DND-41 (cell line): ENCODE measurements at places on chromosomes 1 and 21.

DNA sequence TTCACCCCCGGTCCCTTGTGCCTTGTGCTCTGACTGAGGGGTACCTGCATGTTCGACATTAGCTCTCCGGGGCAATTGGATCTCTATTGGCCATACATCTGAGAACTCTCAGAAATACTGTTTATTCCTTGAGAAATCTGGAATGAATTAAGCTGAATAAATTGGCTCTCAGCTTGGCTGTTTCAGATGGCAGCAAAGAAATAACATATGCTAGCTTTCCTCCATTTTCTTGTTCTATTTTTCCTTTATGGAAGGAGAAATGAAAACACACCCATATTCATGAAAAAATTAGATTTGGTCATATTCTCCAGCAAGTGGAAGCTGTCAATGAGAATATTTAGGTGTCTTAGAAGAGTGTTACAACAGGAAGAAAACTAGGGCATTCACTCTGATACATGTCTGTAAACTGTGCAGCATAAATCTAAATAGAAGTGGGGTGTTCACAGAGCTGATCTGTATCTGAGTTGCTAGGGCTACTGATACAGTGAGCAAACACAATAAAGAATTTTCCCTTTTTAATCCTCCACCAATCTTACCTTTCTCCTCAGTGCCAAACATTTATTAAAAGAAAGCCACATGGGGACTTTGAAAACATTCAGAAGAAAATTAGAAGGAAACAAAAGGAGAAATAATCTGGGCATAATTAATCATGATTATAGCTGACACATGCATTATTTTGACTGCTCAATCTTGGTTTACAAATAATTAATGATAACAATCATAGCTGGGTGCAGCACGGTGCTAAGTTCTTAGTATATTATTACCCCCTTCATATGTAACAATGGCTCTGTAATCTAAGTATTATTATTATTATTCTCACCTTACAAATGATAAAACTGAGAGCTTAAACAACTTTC lies 671.9 kb upstream of the USP24 start:
- H3K27me3 ChIP-seq, result no peaks in the 10 kb centered on the region
- H3K27ac ChIP-seq, result no peak overlapping the region
- H3K4me1 ChIP-seq, result no peaks in the 10 kb centered on the region
- no peak overlapping the region for H3K4me3 ChIP-seq
- DNase-seq, result no peak

DNA sequence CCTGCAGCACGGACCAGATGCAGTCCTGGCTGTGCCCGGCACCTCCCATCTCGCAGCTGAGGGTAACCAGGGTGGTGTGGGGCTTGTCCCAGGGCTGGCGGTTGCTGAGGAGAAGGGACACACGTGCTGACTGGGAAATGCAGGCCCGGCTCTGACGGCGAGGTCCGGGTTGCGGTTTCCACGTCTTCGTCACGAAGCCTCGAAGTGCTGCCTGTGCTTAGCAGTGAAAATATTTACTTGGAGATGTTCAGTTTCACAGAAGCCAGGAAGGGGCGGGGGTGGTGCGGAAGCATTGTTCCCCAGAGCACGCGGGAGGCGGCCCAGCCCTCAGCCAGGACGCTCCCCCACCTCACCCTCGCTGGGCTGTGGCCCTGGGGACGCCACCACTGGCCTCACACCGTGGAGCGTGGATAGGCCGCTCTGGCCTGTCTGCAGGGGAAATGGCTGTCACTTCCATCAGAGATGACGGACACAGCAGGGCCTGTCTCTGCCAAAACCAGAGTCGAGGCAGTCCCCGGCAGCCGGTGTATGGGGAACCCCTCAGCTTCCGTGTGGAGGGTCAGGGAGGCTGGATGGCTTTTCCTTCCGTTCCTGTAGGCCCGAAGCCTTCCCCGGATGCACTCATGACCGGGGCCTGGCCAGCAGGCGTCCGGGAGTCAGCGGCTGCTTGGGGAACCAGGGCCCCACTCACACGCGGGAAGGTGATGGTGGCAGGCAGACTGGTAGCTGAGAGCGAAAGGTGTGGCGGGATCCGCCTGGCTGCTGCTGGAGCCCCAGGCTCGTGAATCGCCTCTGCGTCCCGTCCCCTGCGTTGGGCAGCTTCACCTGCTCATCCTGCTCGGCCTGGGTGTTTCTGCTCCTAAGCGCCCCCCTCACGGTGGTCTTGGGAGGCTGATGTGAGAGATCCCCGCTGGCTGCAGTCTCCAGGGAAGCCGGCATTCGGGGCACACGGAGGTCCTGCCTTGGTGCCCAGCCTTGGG lies 14.7 kb upstream of the POFUT2 start:
- no peaks in the 10 kb centered on the region for H3K36me3 ChIP-seq
- H3K27ac ChIP-seq, result no peak overlapping the region

DNA sequence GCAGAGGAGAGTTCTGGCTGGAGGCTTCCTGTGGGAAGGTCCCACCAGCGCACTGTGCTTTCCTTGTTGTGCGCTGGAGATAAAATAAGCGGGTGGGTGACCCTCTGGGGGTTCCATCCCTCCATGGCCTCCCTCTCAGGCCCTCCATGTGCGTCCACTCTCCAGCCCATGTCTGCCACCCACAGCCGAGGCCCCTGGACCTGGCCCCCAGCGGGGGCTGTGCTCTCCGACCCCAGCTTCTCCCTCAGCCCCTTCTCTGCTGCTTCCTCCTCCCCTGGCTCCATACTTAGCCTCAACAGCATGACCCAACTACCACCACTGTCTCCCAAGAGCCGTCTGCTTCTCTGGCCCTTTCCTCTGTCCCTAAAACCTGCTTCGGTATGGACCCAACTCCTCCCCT lies 61.4 kb downstream of the GNG4 start:
- H3K27me3 ChIP-seq, result peaks cover 4% of the 10 kb centered on the region
- no peaks in the 10 kb centered on the region for H3K36me3 ChIP-seq
- no peak overlapping the region for H3K4me3 ChIP-seq
- no peaks in the 10 kb centered on the region for H3K4me1 ChIP-seq

DNA sequence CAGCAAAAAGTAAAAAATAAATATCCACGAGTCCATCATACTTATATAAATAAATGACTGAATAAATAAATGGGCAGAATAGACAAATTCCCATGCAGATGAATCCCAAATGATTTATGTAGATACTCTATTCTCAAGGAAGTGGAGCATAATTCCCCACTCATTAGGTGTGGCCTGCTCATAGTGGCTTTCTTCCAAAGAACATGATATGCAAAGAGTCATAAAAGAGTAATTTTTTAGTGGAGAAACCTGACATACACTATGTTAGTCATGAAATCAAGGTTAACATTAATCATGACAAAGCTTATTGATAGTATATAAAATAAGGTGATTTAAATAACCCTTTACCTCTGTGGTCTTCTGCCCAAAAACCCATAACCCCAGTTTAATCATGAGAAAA lies 298.9 kb downstream of the DPYD start:
- no peak overlapping the region for H3K27ac ChIP-seq
- H3K27me3 ChIP-seq, result no peaks in the 10 kb centered on the region
- H3K4me1 ChIP-seq, result no peaks in the 10 kb centered on the region
- no peak overlapping the region for H3K4me3 ChIP-seq
- H3K36me3 ChIP-seq, result no peaks in the 10 kb centered on the region

DNA sequence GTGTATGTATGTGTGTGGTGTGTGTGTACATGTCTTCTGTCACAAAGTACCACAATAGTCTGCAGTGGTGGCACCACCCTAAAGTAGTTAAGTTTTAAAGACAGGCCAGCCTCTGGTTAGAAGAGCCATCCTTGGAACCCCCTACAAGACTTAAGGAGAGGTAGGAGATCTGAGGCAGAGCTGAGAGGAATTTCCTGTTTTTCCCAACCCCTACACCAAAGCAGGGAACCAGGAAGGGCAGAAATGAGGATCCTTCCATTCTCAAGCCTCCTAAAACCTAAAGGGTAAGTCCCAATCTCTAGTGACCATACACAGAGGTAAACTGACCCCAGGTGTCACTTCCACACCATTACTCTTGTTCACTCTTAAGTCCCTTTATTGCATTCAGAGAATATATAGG lies 11.1 kb downstream of the PEA15 start:
- DNase-seq, result no peak
- no peak overlapping the region for H3K27ac ChIP-seq
- no peak overlapping the region for H3K4me3 ChIP-seq
- no peaks in the 10 kb centered on the region for H3K4me1 ChIP-seq
- peaks cover 96% of the 10 kb centered on the region for H3K36me3 ChIP-seq
- H3K27me3 ChIP-seq, result no peaks in the 10 kb centered on the region

GRCh38 chr1:186275822-186276221 lies 99.2 kb downstream of the TPR start:
- no peaks in the 10 kb centered on the region for H3K27me3 ChIP-seq
- no peak overlapping the region for H3K4me3 ChIP-seq

GRCh38 chr21:45550522-45551210 lies 8.4 kb upstream of the SLC19A1 start:
- DNase-seq, result peak; percentile 90
- H3K27me3 ChIP-seq, result no peaks in the 10 kb centered on the region
- peaks cover 42% of the 10 kb centered on the region for H3K4me1 ChIP-seq
- no peak overlapping the region; the same call in 1 of the 2 replicates for H3K4me3 ChIP-seq
- H3K36me3 ChIP-seq, result no peaks in the 10 kb centered on the region; the same call in 1 of the 2 replicates

- no peaks in the 10 kb centered on the region for H3K27me3 ChIP-seq
- peaks cover 6% of the 10 kb centered on the region; the same call in 1 of the 2 replicates for H3K4me1 ChIP-seq
- H3K27ac ChIP-seq, result peak overlapping the region; percentile 54
- no peak overlapping the region for H3K4me3 ChIP-seq
- peaks cover 9% of the 10 kb centered on the region; the same call in 1 of the 2 replicates for H3K36me3 ChIP-seq
- DNase-seq, result peak; percentile 35
These were observed 75.2 kb downstream of the MPZL1 start for GRCh38 chr1:167797015-167797414.

DNA sequence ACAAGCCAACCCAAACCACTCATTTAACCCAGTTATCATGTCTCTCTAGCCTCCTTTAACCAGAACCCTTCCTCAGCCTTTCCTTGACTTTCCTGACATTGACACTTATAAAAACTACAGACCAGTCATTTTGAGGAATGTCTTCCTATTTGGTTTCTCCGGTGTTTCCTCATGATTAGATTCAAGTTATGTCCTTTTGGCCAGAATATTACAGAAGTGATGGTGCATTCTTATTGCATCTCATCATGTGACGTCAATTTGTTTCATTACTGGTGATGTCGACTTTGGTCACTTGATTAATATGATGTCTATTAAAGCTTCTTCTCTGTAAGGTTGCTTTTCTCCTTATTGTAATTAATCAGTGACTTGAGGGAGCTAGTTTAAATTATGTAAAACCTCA lies 6.1 kb upstream of the RCSD1 start:
- peaks cover 98% of the 10 kb centered on the region for H3K4me1 ChIP-seq
- H3K27me3 ChIP-seq, result no peaks in the 10 kb centered on the region
- no peak for DNase-seq

GRCh38 chr1:44377925-44378784 lies 23.1 kb upstream of the ERI3 start:
- no peak overlapping the region for H3K27ac ChIP-seq
- H3K4me1 ChIP-seq, result no peaks in the 10 kb centered on the region
- peaks cover 16% of the 10 kb centered on the region for H3K27me3 ChIP-seq
- no peak overlapping the region for H3K4me3 ChIP-seq
- H3K36me3 ChIP-seq, result no peaks in the 10 kb centered on the region

DNA sequence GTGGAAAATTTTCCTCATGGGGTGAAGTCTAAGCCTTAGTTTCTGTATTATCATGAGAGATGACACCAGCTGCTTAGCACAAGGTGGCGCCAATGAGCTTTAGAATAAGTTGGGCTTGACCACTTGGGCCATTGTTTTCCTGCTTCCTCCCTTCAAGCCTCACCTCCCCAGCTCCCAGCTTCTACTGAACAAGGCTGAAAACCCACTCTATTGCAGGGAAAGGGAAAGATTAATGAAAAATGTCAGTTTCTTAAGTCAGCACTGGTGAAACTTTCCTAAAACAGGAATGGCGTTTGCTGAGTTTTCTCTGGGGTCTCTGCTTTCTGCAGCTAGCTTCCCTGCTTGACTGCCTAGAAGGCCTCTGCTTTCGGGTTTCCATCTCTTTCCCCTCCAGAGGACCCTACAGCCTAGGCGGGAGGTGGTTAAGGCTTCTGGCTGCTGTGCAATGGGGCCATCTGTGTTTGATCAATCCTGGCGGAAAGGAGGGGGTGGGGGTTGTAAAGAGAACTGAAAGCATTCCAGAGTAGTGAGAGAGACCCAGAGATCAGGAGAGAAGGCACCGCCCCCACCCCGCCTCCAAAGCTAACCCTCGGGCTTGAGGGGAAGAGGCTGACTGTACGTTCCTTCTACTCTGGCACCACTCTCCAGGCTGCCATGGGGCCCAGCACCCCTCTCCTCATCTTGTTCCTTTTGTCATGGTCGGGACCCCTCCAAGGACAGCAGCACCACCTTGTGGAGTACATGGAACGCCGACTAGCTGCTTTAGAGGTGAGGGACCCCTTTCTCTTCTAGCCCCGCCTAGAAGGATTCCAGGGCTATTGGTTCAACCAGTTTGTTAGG lies at the start of gene OLFML3:
Gene OLFML3 (plus strand): TSS at position 612 of the 840 bp plus-strand sequence. CDS start 43 bp downstream, at position 655.
- H3K27ac ChIP-seq, result 0 out of 2 replicates have a peak within 1 kb of the TSS, but pooled peaks have one; percentile 17
- no peak within 1 kb of the TSS for H3K4me3 ChIP-seq
- DNase-seq, result peak; percentile 65
- H3K27me3 ChIP-seq, result no peaks in the 10 kb centered on the region

GRCh38 chr1:105678334-105678733 lies 1378.1 kb upstream of the PRMT6 start:
- H3K27me3 ChIP-seq, result no peaks in the 10 kb centered on the region
- no peaks in the 10 kb centered on the region for H3K4me1 ChIP-seq
- H3K36me3 ChIP-seq, result no peaks in the 10 kb centered on the region

DNA sequence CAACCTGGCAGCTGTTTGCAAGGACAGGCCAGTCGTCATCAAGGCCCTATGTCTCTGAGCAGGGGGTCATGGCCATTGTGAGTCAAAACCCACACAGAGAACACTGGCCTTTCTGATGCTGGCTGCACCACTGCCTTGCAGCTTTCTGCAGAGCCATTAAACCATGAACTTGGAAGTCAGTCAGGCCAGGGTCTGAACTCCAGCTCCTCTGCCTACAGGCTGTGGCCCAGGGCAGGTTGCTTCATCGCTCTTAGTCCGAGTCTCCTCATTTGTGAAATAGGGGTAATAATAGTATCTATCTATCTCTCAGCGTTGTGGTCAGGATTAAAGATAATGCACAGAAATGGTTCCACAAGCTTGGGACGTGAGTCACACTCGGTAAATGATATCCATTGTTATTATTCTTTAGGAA lies 35.8 kb upstream of the HIVEP3 start:
- H3K4me1 ChIP-seq, result peaks cover 27% of the 10 kb centered on the region
- no peaks in the 10 kb centered on the region for H3K36me3 ChIP-seq
- H3K4me3 ChIP-seq, result no peak overlapping the region
- no peak overlapping the region for H3K27ac ChIP-seq
- no peaks in the 10 kb centered on the region for H3K27me3 ChIP-seq

DNA sequence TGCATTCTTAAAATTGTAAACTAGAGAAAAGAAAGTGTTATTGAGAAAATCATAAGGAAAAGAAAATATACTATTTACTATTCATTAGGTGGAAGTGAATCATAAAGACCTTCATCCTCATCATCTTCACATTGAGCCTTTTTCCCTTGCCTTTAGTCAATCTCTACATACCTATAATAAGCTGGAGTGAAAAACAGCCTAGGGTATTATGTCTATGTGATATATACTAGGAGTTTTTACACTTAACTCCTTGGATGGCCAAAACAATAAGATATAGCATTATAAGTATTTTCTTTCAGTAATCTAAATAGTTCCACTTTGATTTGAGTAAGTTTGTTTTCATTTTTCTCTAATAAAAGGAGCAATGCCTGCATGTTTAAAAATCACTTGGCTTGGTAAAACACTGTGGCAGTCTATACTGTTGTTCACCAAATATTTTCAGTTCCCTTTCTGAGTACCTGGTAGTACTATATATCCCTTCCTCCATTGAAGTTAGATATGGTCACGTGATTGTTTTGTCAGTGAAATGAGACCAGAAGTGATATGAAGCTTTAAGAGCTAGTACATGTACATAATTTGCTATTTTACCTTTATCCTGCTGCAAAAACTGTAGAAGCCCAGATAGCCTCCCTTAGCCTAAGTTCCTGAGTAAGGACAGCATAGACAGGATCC lies 78.3 kb downstream of the CLEC20A start:
- H3K4me3 ChIP-seq, result no peak overlapping the region
- H3K36me3 ChIP-seq, result no peaks in the 10 kb centered on the region
- no peak overlapping the region for H3K27ac ChIP-seq
